ENCODE measurements at places on chromosomes 1 and 21.
A peak's percentile ranks its signal among the peaks of the same experiment; 100 is the strongest.

DNA sequence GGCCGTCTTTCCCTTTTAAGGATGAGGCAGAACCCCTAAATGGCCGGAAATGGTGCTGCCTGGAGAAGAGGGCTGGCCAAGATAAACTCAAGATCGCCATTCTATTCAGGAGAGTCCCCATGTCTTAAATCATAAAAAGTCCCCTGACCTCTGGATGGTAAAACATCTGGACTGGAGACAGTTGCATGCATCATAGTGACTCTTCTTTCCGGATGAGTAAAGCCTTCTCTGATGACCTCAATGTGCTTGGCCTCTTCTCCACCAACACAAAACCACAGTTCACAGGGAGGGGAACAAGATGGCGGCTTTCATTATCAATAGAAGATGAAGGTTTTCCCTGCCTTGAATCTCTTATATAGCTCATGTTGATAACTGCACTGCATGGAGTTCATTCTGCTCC lies 27.5 kb upstream of the H6PD start:
- no peak for DNase-seq

DNA sequence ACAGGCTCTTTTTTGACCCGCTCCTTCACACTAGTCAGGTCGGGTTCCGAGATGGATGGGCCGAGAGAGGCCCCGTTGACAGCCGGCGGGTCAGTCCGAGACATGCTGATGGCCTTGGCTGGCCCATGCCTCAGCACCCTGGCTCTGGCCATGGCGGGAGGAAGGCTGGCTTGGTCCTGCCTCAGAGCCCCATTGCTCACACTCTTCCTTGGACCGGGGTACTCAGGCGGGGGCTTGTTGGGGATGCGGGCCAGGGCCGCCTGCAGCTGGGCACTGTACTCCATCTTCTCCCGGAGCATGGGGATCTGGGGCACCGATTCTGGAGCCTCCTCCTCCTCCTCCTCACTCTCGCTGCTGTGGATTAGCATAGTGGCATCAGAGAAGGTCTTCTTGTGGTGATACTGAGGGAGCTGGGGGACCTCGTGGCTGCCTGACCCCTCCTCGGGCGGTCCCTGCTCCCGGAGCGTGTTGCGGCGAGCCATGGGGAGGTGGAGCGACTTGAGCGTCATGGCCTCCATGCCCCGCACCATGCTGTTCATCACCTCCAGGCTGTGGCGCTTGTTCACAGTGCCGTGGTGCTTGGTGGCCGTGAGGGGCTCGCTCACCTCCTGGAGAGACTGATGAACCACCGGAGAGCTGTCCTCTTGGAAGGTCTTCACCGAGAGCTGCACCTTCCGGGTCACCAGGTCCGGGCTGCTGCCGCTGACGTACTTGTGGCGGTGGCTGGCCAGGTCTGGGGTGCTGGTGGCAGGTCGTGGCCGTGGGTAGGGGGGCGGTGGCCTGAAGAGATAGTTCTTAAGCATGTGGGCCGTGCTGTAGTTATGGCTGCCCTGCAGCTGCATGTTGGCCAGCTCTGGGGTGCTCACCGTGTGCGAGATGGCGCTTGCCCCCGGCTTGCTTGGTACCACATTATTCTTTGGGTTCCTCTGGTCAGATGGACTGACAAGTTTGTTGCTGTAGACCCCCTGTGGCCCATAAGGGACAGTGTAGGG lies 102.7 kb downstream of the SMYD2 start:
- no peak for DNase-seq

DNA sequence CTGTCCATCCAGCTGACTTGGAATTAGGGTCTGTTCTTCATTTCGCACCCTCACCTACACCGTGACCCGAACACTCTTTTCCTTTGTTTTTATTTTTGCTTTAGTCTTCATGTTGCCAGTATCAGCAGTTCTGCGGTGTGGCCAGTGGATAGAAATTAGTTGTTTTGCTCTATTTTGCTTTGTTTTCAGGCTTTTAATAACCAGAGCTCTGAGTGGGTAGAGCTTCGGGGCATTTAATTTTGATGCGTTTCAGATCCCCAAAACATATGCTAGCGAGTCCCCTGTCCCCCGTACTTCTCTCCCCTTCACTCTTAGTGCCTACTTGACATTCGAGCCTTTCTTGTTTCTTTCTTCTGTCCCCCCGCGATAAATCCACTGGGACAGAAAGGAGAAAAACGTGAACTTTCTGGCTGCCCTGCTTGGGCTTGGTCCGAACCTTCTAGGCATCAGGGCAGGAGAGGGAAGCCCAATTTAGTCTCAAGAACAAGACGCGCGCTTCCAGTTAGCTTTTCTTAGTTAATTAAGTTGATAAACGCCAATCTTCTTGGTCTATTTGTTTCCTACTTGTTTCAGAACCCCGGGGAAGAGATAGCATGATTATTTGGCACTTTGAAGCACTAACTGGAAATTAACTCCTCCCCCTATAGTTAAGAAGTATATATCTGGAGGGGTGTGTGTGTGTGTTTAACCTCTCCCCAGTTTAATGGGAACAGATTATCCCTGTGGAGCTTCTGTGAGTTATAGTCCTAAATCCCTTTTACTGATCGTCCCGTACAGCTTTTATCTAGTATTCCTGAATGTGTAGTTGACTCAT lies 839 bp downstream of the SWT1 start:
- DNase-seq, result no peak

- DNase-seq, result no peak
Measured at GRCh38 chr1:73839922-73840321, 358.1 kb downstream of the LRRIQ3 start.

GRCh38 chr1:154714638-154715037 lies 106.7 kb upstream of the ADAR start:
- DNase-seq, result no peak

- no peak for DNase-seq
Measured at GRCh38 chr1:23561076-23561812, 1.9 kb upstream of the ID3 start.

DNA sequence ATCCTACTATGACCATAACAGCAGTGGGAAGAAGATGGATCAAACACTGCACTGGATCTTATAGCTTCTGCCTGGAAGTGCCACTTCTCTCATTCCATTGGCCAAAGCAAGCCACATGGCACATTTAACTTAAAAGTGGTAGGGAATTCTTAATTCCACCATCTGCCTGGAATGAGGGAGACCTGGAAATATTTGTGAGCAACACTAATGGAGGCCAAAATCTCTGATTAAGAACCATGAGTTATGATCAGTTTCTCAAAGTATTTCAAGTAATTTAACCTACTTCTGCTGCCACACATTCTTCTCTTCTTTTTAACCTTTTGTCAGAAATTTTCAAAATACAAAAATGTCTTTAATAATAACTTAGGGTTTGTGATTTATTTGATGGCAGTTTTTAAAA lies 154.0 kb upstream of the C1orf87 start:
- no peak for DNase-seq

- DNase-seq, result no peak
Measured at GRCh38 chr1:231828182-231828920, 201.8 kb downstream of the DISC1 start.

- no peak for DNase-seq
Measured at GRCh38 chr1:8419861-8420260, 101.9 kb downstream of the SLC45A1 start.

- no peak for DNase-seq
Measured at GRCh38 chr1:30110846-30111245, 612.5 kb downstream of the MATN1 start.

GRCh38 chr1:111236379-111236778 lies 8.9 kb downstream of the CHI3L2 start:
- DNase-seq, result no peak

DNA sequence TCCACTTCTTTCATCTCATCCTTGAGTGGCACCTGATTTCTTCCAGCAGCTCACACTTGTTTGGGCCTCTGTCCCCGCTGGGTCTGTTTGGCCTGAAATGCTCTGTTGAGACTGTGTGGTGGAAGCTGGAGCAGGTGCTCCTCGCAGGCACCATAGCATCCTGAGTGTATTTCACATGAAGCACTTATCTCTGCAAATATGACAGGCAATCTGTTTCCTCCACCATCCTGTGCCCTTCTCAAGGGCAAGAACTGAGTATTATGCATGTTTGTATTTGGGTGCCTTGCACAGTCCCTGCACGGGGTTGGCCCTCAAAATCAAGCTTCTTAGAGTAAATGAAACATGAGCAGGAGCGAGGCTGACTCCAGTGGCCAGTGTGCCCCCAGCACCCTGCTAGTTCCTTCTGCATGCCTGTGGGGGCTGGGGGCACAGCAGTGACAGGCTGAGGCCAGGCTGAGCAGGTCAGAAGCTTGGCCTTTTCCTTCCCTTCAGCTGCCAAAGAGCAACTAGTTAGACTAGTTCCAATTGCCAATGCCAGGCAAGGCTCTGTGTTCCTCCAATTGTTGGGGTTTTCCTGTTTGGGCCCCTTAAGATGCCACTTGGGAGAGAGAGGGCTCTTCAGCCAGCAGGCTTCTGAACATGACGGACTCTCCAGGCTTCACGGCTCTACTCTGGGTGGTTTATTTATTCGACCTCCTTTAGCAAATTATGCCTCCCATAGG lies 129.6 kb upstream of the ATP1A1 start:
- peak; percentile 63 for DNase-seq

DNA sequence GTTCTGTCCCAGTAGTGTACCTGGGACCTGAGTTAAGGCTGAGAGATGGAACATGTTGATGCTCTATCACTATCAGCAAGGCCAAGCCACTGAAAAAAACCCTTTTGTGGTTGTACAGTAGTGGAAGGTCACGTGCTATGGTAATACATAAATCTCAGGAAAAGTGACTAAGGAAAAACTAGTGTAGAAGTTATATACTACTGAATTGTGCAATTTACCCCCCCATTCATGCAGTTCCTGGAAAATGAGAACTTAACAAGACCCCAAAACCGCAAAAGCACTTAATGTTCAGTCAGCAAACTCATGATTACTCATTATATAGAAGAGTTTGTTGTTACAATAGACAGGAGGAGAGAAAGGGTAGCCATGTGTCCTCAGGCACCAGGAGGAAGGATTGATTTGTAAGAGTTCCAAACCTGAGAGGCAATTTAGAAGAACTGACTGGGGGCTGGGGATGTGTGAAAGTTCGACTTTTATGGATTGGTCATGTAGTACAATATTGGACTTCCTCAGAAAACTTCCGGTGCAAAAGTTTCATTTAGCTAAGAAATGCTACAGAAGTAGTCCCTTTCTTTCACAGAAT lies 91.6 kb downstream of the RGL1 start:
- DNase-seq, result no peak

DNA sequence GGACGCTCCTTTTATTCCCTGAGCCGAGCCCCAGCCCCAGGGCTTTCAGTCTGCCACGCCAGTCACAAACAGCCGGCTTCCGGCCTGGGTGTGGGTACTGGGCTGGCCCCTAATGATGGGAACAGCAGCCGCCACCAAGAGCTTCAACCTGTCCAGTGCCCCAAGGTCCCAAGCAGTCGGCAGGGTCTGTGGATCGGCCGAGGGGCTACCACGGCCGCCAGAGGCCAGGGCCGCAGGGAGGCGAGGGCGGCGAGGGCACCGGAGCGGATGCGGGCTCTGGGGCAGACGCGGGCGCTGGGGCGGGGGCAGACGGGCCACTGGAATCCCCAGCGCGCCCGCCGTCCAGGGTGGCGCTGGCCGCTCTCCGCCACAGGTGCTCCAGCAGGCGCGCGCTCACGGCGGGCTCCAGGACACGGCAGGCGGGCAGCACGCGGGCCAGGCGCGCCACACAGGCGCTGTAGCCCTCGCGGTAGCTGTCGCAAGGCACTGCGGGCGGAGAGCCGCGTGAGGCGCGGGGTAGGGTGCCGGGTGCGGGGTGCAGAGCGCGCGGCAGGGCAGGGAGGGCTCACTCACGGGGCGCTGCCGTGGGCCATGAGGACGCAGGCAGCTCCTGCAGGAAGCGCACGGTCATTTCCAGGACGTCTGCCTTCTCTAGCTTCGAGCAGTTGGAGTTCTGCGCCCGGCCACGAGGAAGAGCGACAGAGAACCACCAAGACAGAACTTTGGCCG lies 887 bp downstream of the HES2 start:
- DNase-seq, result no peak

GRCh38 chr1:161787355-161787754 lies 21.2 kb downstream of the ATF6 start:
- DNase-seq, result no peak

- no peak for DNase-seq
Measured at GRCh38 chr1:64936956-64937355, 29.4 kb downstream of the JAK1 start.

DNA sequence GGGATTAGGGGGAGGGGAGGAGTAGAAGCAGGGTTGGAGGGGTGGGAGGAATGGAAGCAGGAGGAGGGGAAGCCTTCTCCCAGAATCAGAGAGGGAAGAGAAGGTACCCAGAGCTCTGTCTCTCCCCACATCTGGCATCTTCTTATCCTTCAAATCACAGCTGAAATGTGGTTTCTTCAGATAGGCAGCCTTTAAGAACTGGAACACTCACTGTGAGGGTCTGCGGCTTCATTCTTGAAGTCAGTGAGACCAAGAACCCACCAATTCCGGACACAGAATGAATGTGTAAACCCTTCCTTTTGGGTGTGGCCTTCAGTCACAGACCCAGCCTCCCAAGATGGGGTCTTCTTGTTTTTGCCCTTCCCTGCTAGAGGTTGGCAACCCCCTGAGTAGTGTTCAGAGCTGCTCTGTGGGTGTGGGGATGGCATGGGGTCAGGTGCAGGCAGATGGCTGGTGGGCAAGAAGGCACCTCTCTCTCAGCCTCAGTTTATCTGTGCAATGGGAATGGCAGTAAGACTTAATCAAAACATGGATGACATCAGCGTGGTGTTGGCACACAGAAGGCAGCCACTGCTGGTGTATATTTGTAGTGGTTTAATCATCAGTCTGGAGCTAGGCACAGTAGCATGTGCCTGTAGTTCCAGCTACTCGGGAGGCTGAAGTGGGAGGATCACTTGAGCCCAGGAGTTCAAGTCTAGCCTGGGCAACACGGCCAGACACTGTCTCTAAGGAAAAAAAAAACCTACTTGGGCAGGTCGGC lies 7.2 kb downstream of the FAAH start:
- no peak for DNase-seq

DNA sequence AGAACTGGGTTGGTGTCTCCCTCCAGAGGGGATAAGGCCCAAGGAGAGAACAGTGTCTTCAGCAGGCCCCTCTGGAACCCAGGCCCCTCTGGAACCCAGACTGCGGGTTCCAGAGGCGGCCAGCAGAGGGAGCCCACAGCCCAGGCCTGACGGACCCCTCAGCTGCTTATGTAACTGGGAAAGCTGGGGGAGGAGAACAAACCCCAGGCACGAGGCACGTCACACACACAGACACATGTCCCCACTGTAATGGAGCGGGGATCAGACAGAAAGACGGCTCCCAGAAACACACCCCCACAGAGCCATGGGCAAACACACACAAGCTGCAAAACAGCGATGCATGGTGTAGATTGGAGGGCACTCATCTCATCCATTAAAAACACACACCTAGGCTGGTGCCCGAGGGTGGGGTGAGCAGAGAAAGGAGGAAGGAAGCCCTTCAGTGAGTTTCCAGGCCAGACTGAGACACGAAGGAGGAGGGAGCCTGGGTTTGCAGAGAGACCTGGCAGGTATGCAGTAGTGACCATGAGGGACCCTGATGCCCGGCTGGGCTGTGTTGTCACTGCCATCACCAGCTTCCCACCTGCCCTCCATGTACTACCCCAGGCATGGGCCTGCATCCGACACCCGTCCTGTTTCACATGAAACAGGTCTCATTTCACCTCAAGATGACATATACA lies 2.8 kb upstream of the IGSF8 start:
- peak; percentile 80 for DNase-seq

- DNase-seq, result no peak
Measured at GRCh38 chr1:208450958-208451357, 206.8 kb upstream of the PLXNA2 start.
